ENCODE measurements at places on chromosomes 7 and 10. TPM values are rescaled to one million over a fixed set of nuclear protein-coding genes. Genes with fewer than 3 reads are reported as not detected.

The C7orf57 gene
- not detected for total RNA-seq

The MIOS gene
- total RNA-seq, result 8.4 TPM

The CYP2C19 gene
- 9.7 TPM for total RNA-seq

The FZD8 gene
- 8.6 TPM for total RNA-seq

The CD36 gene
- 59.2 TPM for total RNA-seq

The EIF4H gene
- total RNA-seq, result 250 TPM

The GARIN1A gene
- total RNA-seq, result not detected

DNA sequence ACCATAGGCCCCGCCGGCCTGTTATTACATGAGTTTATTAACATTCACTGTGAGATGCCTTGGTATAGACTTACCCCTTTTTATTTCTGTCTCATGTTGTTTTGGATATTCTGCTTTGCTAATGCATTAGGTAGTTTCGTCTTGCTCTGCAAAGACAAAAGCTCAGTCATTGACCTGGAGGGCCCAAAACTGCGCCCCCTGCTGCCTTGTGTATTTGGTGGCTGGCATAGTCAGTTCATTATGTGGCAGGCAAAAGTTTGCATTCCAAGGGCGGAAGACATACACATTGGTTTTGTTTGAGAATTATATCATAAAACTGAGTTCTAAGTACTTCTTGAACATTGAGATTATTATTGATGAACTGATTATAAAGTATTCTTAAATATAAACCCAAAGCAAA lies 372.5 kb downstream of the SDK1 start:
- H3K27ac ChIP-seq, result no peak overlapping the region
- no peaks in the 10 kb centered on the region for H3K36me3 ChIP-seq
- DNase-seq, result peak; percentile 50
- H3K4me3 ChIP-seq, result no peak overlapping the region

DNA sequence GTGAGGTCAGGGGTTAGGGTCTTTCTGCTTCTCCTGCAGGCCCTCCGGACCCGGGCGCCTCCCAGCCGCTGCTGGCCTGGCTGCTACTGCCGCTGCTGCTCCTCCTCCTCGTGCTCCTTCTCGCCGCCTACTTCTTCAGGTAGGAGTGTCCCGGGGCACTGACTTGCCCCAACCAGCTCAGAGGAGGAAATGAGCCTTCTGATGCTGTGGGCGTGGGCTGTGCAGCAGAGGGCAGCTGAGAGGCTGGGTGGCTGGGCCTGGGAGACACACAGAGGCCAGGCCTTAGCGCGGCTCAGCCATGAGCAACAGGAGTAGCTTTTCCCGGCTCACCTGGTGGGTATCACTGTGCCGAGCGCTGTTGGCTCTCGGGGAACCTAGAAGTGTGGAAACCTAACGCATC lies 78.9 kb downstream of the MKI67 start:
- peak; percentile 92 for DNase-seq
- peak overlapping the region; percentile 80 for H3K27ac ChIP-seq
- H3K4me3 ChIP-seq, result peak overlapping the region; percentile 8
- H3K36me3 ChIP-seq, result no peaks in the 10 kb centered on the region
- H3K27me3 ChIP-seq, result no peaks in the 10 kb centered on the region

DNA sequence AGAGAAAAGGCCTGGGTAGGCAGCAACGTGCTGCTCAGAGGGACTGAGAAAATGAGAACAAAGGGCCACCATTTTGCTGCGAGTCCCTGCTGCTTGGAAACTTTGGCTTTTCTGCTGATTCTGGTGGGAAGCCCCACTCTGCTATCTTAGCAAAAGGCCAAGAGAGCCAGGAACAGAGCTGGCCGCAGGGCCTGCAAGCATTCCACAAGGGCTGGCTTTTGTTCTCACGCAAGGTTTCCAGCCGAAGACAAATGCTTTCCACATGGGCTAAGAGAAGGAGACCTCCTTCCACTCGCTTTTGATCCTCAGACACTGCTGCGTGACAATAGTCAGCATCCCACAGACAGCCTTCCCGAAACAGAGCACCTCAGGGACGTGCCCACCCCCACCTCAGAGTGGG lies 163.1 kb downstream of the ARHGAP12 start:
- no peak for DNase-seq
- no peaks in the 10 kb centered on the region for H3K27me3 ChIP-seq
- H3K36me3 ChIP-seq, result no peaks in the 10 kb centered on the region

- H3K27me3 ChIP-seq, result no peaks in the 10 kb centered on the region
- no peak overlapping the region for H3K4me3 ChIP-seq
- no peaks in the 10 kb centered on the region for H3K36me3 ChIP-seq
- no peaks in the 10 kb centered on the region for H3K4me1 ChIP-seq
- no peak for DNase-seq
Observed at GRCh38 chr7:154817224-154817896, 185.6 kb downstream of the PAXIP1 start.

DNA sequence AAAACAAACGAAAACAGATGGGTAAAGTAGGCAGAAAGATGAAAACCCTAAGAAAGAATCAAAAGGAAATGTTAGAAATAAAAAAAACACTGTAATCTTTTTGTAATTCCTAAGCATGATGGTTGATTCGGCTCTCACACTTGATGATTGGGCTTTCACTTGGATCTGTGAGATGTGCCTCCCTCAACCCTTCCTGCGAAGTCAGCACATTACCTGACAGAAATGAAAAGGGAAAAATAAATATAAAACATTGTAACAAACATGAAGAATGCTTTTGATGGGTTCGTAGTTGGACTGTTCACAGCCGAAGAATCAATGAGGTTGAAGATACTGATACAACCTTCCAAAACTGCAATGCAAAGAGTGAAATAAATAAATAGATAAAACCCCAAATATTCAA lies 99.8 kb downstream of the AKR1D1 start:
- no peaks in the 10 kb centered on the region for H3K27me3 ChIP-seq
- no peaks in the 10 kb centered on the region for H3K36me3 ChIP-seq
- no peak for DNase-seq
- no peak overlapping the region for H3K27ac ChIP-seq
- no peaks in the 10 kb centered on the region for H3K4me1 ChIP-seq

DNA sequence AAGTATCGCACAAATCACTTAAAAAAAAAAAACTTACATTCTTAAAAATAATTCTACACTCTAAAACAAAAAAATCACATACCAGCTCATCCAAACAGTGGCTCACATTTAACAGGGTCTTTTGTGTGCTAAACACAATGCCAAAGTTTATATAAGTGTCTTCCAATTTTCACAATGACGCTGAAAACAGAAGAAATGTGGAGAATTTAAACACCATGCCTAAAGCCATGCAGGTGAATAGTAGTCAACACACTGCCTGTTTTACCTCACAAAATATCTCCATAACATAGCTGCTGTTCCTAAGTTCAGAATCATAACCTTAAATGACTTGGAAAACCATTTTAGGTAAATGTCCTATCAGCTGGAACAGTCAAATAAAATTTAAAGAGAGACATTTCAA lies 55.0 kb downstream of the GRB10 start:
- H3K4me1 ChIP-seq, result peaks cover 4% of the 10 kb centered on the region
- DNase-seq, result no peak
- H3K27ac ChIP-seq, result no peak overlapping the region
- H3K36me3 ChIP-seq, result no peaks in the 10 kb centered on the region
- H3K27me3 ChIP-seq, result no peaks in the 10 kb centered on the region
- no peak overlapping the region for H3K4me3 ChIP-seq

DNA sequence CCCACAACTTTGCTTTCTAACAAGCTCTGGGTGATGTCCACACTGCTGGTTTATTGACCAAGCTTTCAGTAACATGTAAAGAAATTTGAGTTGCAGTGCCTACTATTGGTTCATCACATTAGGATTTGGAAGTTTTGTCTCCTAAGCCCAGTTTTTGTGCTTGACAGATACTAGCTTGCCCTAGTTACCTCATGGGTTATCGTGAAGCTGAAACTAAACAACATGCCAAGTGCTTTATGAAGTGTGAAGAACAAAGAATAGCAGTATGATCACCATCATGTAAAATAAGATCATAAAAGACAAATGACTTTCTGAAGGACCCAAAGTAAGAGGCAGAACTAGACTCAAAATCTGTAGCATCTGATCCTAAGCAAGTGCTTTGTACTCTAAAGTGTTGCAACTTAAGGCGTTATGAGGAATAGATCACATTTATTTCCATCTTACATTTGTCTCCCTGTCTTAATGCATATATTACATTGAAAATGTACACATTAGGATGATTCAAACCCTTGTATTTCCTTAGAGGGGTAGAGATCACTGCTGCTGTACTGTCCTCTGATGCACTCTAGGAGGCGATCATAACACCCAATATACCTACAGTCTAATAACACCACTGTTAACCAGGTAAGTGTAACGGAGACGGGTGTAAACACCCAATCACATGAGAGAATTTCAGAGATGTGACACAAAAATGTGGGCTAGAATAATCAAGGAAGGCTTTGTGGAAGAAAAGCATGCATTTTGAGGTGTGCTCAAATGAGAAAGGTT lies 71.3 kb downstream of the NRCAM start:
- no peaks in the 10 kb centered on the region for H3K4me1 ChIP-seq
- no peak overlapping the region for H3K27ac ChIP-seq
- H3K27me3 ChIP-seq, result no peaks in the 10 kb centered on the region
- H3K36me3 ChIP-seq, result no peaks in the 10 kb centered on the region
- DNase-seq, result no peak
- H3K4me3 ChIP-seq, result no peak overlapping the region

GRCh38 chr10:100894589-100895294 lies 18.0 kb upstream of the SLF2 start:
- peaks cover 6% of the 10 kb centered on the region for H3K4me1 ChIP-seq
- H3K27me3 ChIP-seq, result peaks cover 9% of the 10 kb centered on the region
- H3K27ac ChIP-seq, result peak overlapping the region; percentile 88
- no peaks in the 10 kb centered on the region for H3K36me3 ChIP-seq
- DNase-seq, result peak; percentile 26

- no peak overlapping the region for H3K4me3 ChIP-seq
- no peaks in the 10 kb centered on the region for H3K4me1 ChIP-seq
Observed at GRCh38 chr10:88467835-88468485, 115.2 kb downstream of the RNLS start.

DNA sequence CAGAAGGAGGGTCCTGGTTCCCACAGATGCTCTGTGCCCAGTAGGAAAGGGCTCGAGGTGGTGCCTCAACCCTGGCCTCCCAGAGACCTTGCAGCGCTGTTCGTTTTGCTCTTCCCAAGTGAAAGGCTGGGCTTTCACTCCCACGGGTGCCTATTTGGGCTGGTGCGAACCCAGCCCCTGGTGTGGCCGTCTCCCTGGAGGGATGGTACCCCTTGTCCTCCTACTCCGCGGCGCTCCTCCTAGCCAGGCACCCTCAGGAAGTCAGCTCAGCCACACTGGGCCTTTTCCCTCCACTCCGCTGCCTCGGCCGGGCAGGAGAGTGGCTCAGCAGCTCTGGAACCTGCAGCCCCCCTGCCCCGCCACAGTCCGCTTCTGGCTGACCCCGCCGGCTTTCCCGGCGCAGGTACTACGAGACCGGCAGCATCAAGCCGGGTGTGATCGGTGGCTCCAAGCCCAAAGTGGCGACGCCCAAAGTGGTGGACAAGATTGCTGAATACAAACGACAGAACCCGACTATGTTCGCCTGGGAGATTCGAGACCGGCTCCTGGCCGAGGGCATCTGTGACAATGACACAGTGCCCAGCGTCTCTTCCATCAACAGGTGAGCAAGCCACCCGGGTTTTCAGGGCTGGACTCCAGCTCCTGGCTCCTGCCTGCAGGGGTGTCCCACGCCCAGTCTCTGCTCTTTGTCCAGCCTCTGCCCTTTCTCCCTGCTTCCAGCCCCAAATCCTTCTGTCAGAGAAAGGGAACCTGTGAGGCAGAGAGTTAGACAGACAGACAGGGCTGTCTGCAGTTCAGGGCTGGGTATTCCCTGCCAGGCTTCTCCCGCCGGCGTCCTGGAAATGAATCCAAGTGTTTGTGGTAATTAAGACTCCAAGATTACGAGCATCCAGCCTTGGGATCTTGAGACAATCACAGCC lies 5.2 kb downstream of the PAX2 start:
- no peaks in the 10 kb centered on the region for H3K36me3 ChIP-seq
- H3K4me1 ChIP-seq, result peaks cover 21% of the 10 kb centered on the region
- DNase-seq, result no peak
- H3K4me3 ChIP-seq, result no peak overlapping the region

GRCh38 chr10:133474027-133474426 lies 20.3 kb downstream of the SCART1 start:
- no peak for DNase-seq
- no peaks in the 10 kb centered on the region for H3K27me3 ChIP-seq
- no peak overlapping the region for H3K4me3 ChIP-seq
- H3K4me1 ChIP-seq, result no peaks in the 10 kb centered on the region

DNA sequence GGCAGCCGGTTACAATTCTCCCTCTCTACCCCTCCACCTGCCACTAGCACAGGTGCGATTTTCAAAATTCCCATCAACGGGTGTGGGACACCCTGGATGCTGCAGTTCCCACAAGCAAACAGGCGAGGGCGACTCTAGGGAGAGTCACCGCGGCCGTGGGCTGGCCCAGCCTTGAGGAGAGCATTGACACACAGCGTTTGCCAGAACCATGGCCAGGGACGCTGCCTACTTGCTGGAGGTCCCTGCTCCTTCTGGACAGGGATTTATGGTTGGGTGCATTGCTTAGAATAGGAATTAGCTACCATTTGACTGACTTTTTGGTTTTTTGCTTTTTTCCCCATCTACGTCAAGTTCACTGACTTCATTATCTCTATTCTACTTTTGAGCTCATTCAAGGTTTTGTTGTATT lies 19.0 kb upstream of the CLDN4 start:
- H3K27me3 ChIP-seq, result peaks cover 3% of the 10 kb centered on the region
- no peak overlapping the region for H3K4me3 ChIP-seq
- peak overlapping the region; percentile 87 for H3K27ac ChIP-seq
- H3K36me3 ChIP-seq, result no peaks in the 10 kb centered on the region
- peak; percentile 88 for DNase-seq
- H3K4me1 ChIP-seq, result peaks cover 5% of the 10 kb centered on the region

DNA sequence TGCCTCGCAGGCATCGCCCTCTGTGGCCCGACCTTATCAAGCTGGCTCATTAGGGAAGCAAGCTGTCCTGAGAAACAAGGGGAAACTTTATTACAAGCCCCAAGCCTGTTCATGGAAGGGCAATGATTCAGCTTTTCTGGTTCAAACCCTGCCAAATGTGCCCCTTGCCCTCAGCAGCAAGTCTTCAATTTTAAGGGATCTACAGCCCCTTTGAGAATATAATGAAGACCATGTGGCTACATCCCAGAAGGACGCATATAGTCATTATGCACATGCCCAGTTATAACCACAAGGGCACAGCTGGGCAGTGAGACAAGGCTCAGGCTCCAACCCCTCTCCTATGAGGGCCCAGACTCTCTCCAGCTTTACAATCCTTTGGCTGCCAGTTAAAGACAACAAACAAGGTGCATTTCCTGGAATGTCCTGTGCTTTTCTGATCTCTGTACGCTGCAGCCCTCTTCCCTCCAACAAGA lies 56.7 kb downstream of the DDC start:
- H3K27me3 ChIP-seq, result no peaks in the 10 kb centered on the region
- H3K4me3 ChIP-seq, result no peak overlapping the region
- DNase-seq, result no peak

- H3K4me1 ChIP-seq, result peaks cover 3% of the 10 kb centered on the region
- no peak for DNase-seq
- H3K4me3 ChIP-seq, result no peak overlapping the region
- no peak overlapping the region for H3K27ac ChIP-seq
- H3K36me3 ChIP-seq, result no peaks in the 10 kb centered on the region
Observed at GRCh38 chr7:31372231-31372959, 31.9 kb upstream of the NEUROD6 start.

GRCh38 chr10:94413361-94413760 lies 11.0 kb downstream of the TBC1D12 start:
- H3K27me3 ChIP-seq, result no peaks in the 10 kb centered on the region
- no peak overlapping the region for H3K4me3 ChIP-seq
- no peak overlapping the region for H3K27ac ChIP-seq
- H3K4me1 ChIP-seq, result peaks cover 5% of the 10 kb centered on the region
- H3K36me3 ChIP-seq, result no peaks in the 10 kb centered on the region
- DNase-seq, result no peak

- no peak for DNase-seq
- H3K27me3 ChIP-seq, result no peaks in the 10 kb centered on the region
- H3K27ac ChIP-seq, result no peak overlapping the region
Observed at GRCh38 chr10:11885437-11886137, 62.4 kb downstream of the PROSER2 start.

Measured in transverse colon (tissue), 4 donors.